Stimulated activated CD8-positive, alpha-beta memory T cell treated with anti-CD3 and anti-CD28 coated beads, Interleukin-2, amount 100 ng/mL, for 48 hours (primary cell): ENCODE measurements at places on chromosomes 5 and 9.

DNA sequence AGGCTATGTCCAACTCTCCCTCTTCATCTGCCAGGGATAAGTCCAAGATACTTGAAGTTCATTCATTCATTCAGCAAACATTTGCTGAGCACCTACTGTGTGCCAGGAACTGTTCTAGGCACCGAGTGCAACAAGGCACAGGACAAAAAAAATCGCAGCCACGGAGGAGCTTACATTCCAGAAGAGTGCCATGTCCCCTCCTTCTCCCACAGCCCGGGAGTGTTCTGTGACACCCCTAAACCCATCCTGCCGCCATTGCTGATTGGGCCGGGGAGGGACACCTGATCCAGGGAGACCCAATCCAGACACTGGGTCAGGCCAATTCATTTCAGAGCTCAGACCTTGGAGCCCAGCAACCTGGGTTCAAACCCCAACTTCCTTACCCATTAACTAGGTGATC is 58.1 kb upstream of the NEURL1B start:
- no peak for DNase-seq

- DNase-seq: no peak
Measured at GRCh38 chr9:133109931-133110650, 10.9 kb downstream of the RALGDS start.

DNA sequence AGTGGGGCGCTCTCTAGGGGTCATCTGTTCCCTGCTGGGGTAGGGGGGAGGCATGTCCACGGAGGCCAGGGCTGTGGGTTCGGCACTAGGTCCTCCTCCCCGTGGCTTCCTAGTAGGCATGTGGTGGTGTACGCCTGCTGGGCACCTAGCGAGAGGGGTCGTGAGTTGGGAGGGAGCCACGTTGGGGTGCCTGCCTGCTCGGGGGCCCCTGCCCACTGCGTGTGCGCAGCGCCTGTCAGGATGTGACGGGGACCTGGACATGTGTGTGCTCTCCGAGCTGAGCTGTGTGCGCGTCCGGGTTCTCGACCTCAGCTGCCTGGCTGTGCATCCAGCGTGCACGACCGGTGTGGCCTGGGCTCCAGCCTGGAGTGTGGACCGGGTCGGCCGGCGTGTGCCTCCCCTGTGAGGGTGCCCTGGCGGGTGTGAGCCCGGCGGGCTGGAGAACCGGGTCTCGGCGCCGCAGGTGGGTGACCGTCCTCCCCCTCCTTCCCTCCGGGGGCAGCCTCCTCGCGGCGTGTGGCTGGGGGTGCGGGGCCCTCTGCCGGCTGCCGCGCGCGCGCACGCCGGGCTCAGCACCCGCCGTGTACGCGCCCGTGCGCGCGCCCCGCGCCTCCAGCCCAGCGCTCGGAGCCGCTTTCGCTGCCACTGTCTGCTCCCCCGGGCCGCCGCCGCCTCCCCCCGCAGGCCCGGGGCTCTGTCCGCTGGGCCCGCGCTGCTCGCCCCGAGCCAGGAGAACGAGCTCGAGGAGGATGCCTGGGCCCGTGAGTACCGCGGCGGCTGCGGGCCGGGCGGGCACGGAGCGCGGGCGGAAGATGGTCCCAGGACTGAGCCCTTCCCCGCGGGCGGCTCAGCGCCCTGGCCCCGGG is at the start of gene PRR7:
TSS of gene PRR7 (plus strand) at position 615 of the 866 bp plus-strand sequence. CDS start 8,254 bp downstream, outside the sequence.
- DNase-seq: peak; percentile 59

GRCh38 chr9:122944960-122945888 is 4.4 kb downstream of the RABGAP1 start:
- no peak for DNase-seq

GRCh38 chr9:79656169-79656568 is 84.4 kb downstream of the TLE4 start:
- no peak for DNase-seq

DNA sequence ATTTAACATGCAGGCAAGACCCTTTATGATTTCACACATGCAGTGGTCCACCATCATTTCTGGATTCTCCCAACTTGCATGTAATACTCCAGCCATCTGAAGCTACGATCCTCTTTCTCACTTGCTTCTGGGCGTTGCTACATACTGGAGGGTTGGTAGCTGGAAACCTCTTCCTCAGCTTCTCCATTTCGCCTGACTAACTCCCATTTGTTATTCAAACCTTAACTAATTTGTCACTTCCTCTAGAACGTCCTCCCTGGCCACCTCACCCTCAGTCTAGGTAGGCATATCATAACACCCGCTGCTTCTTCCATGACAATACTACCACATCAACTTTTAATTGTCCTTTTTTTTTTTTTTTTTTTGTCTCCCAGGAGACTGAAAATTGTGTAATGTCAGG is 72.6 kb upstream of the EQTN start:
- DNase-seq: no peak

- no peak for DNase-seq
Measured at GRCh38 chr5:132686193-132686592, 12.4 kb downstream of the IL4 start.

- peak; percentile 14 for DNase-seq
Measured at GRCh38 chr9:113876151-113876992, at the start of gene ZNF618. Gene ZNF618 (plus strand): TSS chr9:113876309. CDS start chr9:113876381, 72 bp downstream.

- DNase-seq: no peak
Measured at GRCh38 chr5:6659941-6660684, 26.9 kb downstream of the SRD5A1 start.

GRCh38 chr9:36788534-36788933 is 215.8 kb downstream of the MELK start:
- no peak for DNase-seq

DNA sequence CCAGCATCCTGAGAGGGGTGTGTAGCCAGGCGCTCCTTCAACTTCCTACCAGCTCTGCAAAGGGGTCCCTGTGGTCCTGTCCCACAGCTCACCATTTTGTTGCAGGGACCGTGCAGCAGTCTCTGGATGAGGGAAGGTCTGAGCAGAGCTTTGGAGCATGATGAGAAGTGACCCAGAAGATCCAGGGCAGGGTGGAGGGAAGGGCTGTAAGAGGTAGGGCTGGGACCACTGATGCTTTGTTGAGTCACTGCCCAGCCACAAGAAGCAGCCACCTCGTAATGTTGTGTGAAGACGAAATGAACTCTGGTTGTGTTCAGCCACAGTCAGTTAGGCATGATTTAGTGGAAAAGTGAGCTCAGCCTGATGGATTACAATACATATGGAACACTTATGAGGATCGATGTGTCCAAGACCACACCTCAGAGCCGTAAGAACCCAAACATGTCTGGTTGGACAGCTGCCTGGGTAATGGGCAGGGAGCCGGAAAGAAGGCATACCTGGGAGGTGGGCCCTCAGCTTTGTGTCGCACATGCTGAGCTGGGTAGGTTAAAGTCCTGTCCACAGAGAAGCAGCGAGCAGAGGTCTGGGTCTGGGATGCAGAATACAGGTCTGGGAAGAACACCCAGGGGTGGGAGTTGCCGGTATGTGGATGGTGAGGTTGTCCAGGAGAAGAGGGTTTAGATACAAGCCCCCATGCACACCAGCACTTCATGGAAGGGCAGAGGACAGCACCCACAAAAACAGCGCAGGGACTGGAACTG is 250.1 kb downstream of the GADD45G start:
- no peak for DNase-seq

DNA sequence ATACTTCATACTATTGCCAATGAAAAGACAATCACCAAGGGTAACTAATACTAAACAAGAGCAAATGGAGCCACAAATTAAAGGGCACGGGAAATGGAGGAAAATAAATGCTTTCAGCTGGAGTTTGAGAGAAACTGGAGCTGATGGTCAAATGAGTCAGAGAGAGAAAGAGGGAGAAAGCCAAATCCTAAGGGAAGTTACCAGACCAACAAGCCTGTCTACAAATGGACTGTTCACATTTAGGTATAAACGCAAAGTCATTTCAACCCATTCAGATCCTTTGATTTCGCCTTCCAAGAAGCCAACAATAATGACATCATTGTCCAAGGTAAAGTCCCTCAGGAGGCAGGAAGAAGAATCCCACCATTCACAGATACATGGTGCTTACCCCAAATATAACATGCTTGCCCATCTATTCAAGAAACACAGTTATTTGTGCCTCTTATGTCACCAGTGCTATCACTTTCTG is 351.8 kb downstream of the RAB3C start:
- DNase-seq: no peak

- DNase-seq: no peak
Measured at GRCh38 chr9:101527066-101527465, 6.6 kb upstream of the RNF20 start.

DNA sequence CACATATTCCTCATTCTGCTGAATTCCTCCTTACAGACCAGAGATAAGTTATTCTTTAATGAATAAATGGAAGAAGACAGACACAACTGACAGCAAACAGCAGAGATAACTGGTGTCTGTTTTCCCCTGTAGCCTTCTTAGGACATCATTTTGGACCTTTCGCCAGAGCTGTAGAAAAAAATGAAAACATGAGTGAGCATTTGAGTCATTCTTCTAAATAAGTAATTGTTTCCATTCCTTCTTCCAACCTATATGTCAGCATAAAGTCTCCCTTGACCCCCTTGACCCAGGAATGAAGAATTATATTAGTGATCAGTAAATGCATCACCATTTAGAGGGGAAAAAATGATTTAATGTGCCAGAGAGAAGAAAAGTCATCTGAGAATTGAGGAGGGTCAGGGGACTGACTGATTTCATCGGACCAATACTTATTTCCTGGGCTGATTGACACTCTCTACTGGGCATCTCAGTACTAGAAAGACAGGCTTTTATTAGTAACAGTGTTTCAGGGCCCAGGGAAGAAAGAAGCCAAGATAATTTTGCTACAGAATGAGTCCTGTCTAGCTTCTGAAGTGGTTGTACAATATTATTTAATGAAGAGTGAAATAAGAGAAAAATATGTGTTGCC is 597.0 kb downstream of the PSAT1 start:
- no peak for DNase-seq

DNA sequence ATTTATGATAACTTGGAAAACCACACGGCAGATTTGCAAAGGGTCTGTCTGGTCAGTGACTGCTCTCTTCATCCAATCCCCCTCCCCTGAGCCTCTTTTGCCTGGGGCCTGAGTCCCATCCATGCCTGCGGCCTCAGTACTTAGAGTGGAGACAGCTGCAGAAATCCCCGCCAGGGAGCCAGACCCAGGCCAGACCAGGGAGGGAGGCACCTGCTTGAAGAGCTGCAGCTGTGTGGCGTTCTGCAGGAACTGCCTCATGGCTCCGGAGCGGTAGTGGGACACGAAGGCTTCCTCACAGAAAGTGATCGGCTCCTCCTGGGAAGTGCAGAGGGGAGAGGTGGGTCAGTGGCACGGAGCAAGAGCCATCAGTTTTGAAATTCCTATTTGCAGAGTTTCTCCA is 101.6 kb downstream of the CRB2 start:
- no peak for DNase-seq

DNA sequence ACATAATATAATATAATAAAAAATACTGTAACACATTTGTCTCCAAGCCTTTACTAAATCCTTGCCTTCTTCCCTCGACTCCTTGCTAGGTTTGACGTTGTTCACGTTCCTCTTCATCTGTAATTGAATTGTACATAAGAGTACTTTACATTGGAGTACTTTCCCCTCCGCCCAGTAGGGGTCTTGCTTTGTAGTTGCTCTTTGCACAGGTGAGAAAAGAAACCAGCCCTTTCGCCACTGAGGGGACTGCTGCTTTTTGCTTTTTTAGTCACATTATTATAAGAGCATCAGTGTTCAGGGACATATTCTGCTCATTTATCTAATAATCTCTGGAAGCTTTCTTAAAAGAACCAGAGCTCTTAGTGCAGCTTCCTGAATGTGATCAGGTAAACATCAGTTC is 115.0 kb downstream of the CETN3 start:
- no peak for DNase-seq

- no peak for DNase-seq
Measured at GRCh38 chr9:16126042-16126441, 573.2 kb downstream of the CCDC171 start.

- no peak for DNase-seq
Measured at GRCh38 chr5:125057912-125058826, 311.7 kb upstream of the ZNF608 start.

DNA sequence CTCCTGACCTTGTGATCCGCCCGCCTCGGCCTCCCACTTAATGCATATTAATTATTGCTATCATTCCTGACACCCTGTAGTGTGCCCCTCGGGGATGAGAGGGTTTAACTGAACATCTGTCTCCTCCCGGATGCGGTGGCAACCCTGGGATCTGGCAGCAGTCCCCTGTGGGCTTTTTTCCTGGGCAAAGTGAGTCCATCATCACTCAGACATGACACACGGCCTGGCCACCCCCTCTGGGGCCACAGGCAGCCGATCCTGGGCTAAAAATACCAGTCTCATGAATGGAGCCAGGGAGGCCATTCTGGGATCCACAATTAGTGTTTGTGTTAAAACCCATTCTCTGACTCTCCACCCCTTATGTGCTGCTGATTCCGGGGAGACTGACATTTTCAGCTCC is 161.2 kb downstream of the RGS3 start:
- DNase-seq: no peak

DNA sequence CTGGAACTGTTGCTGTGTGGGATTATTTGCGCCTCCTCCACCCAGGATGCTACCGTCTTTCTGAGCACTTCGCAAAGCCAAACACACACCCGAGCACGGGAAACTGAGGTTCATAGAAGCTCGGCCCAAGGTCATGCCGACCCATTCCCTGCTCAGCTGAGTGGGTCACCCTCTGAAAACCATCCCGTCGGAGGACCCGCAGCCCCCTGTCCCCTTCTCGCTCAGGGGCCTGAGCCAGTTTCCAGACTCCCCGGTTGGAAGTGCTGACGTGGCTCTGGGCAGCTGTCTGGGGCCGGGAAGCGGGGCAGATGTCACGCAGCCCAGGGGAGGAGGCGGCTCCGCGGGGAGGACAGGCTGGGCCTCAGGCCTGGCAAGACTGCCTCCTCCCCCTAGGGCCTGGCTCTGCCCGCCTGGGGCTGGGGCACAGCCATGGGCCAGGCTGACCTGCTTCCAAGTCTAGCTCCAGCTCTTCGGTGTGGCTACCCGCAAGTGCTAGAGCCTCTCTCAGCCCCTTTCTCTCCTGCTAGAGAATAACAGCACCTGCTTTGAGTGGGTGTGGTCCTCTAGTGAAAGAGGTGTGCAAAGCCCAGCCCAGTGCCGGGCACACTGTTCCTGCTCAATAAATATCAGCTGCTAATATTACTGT is 9.9 kb upstream of the CXXC5 start:
- no peak for DNase-seq

DNA sequence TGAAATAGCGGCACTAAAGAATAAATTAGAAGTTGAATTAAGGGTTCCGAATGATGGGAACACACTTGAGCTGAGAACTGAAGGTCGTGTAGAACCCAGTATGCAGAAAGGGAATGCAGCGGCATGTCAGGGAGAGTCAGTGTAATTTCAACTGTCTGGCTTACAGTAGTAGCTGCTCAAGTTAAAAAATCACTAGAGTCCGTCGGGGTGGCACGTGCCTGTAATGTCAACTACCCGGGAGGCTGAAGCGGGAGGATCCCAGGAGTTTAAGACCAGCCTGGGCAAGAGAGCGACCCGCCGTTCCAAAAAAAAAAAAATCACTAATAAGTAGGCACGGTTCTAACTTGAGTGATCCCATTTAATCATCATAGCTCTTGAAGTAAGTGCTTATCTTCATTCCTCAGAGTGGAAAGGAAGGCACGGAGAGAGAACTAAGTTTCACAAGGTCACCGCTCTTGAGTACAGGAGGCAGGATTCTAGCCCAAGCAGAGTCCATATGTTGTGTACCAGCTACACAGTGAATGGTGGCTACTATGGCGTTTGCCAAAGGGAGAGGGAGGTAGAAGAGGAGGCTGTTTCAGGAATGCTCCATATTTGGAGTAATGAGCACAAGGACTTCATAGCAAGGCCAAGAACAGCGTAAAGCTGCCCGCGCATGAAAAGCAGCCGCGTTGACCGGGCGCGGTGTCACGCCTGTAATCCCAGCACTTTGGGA is 831 bp downstream of the RMRP start:
- no peak for DNase-seq

GRCh38 chr5:76601470-76601869 is 21.7 kb downstream of the F2RL2 start:
- no peak for DNase-seq

- DNase-seq: no peak
Measured at GRCh38 chr5:161230221-161230620, 316.3 kb downstream of the GABRB2 start.
